Activated naive CD8-positive, alpha-beta T cell treated with anti-CD3 and anti-CD28 coated beads, Interleukin-2, amount 10 ng/mL, durations not matched to agents 7 days and 5 days (primary cell): ENCODE measurements at places on chromosomes 6 and 20. TPM values are rescaled to one million over a fixed set of nuclear protein-coding genes. Genes with fewer than 3 reads are reported as not detected.

- DNase-seq = no peak
Observed at GRCh38 chr20:1478566-1478965, 11.9 kb upstream of the NSFL1C start.

The CPXM1 gene
- total RNA-seq = 0.25 TPM

The NMBR gene
- total RNA-seq = not detected

The ANKRD66 gene
- total RNA-seq = not detected

- no peak for DNase-seq
Observed at GRCh38 chr6:6006428-6007365, at the start of gene NRN1. TSS of gene NRN1 (minus strand) at chr6:6006925. CDS start at chr6:6006749, 176 bp downstream.

The HLA-DQB2 gene
- total RNA-seq = not detected

The ERMARD gene
- 36.4 TPM for total RNA-seq

DNA sequence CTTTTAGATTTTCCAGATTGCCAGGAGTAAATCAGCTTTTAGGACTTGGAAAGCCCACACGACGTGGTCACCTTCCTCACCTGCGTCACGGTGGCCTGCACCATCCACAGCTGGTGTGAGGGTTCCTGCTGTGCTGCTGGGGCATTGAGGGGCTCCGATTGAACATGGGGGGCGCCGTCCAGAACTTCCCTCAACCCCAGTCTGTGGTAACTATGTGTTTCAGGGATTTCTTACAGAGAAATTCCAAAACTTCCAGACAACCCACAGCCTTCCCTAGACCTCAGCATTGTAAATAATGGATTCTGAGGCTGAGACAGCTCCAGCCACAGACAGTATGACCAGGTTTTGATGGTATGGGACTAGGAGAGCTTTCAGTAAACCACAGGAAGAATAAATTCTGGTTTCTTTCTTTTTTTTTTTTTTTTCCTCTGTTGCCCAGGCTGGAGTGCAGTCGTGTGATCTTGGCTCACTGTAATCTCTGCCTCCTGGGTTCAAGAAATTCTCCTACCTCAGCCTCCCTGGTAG lies 46.7 kb upstream of the IRF4 start:
- DNase-seq = no peak
